CD4-positive, CD25-positive, alpha-beta regulatory T cell (primary cell): ENCODE measurements at places on chromosomes 1 and 21. TPM values are rescaled to one million over a fixed set of nuclear protein-coding genes. Genes with fewer than 3 reads are reported as not detected.
A peak's percentile ranks its signal among the peaks of the same experiment; 100 is the strongest.

The UBXN10 gene
- 0.30 TPM for total RNA-seq

The KIF26B gene
- not detected for total RNA-seq

The APOBEC4 gene
- total RNA-seq = not detected

The KLHDC8A gene
- not detected for total RNA-seq

The KRTAP21-2 gene
- not detected for total RNA-seq

The LIN28A gene
- not detected for total RNA-seq

The KANK4 gene
- total RNA-seq = not detected

The VANGL2 gene
- total RNA-seq = 0.07 TPM

The RIPK4 gene
- 0.52 TPM for total RNA-seq

The MIGA1 gene
- 15.3 TPM for total RNA-seq

The ENTREP3 gene
- total RNA-seq = 7.8 TPM

The ZSWIM5 gene
- 0.10 TPM for total RNA-seq

The PDE9A gene
- total RNA-seq = 7.3 TPM

- H3K4me1 ChIP-seq = peaks cover 29% of the 10 kb centered on the region
- peak overlapping the region; percentile 84 for H3K4me3 ChIP-seq
- peaks cover 3% of the 10 kb centered on the region for H3K36me3 ChIP-seq
These were observed 696 bp upstream of the CTBS start for GRCh38 chr1:84574936-84575335.

GRCh38 chr1:3842912-3843311 lies 14.1 kb downstream of the CEP104 start:
- no peak overlapping the region for H3K27ac ChIP-seq
- H3K36me3 ChIP-seq = peaks cover 58% of the 10 kb centered on the region
- H3K4me1 ChIP-seq = no peaks in the 10 kb centered on the region
- no peak for DNase-seq

GRCh38 chr1:178127482-178128191 lies 33.7 kb downstream of the RASAL2 start:
- no peak for DNase-seq
- no peaks in the 10 kb centered on the region for H3K27me3 ChIP-seq
- H3K4me1 ChIP-seq = no peaks in the 10 kb centered on the region
- H3K27ac ChIP-seq = no peak overlapping the region
- no peaks in the 10 kb centered on the region for H3K36me3 ChIP-seq
- no peak overlapping the region for H3K4me3 ChIP-seq

GRCh38 chr1:68199603-68200002 lies 32.7 kb downstream of the WLS start:
- no peak for DNase-seq
- H3K36me3 ChIP-seq = no peaks in the 10 kb centered on the region
- H3K27me3 ChIP-seq = no peaks in the 10 kb centered on the region
- no peak overlapping the region for H3K4me3 ChIP-seq
- no peak overlapping the region for H3K27ac ChIP-seq

DNA sequence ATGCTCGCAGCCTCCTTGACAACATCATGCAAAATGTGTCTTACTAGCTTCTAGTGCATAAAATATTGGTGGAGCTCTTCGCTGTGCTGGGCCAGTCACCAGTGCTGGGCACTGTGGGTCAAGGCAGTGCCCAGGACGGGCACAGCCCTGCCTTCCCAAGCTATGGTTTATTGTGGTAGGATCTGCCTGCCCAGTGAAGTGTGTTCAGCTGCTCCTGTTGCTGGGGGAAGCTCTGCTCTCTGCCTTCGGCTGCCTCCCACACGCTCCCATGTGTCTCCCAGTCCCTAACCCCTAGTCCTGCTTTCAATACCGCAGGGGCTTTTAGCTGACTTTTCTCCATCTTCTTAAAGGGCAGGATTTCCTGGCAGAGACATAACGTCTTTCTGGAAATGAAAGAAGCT lies 15.7 kb downstream of the EPHX1 start:
- H3K27ac ChIP-seq = no peak overlapping the region
- DNase-seq = no peak
- H3K4me1 ChIP-seq = no peaks in the 10 kb centered on the region
- H3K36me3 ChIP-seq = no peaks in the 10 kb centered on the region
- peaks cover 3% of the 10 kb centered on the region for H3K27me3 ChIP-seq

GRCh38 chr1:228206582-228207351 lies 1.1 kb upstream of the OBSCN start:
- no peak for DNase-seq
- H3K36me3 ChIP-seq = no peaks in the 10 kb centered on the region
- no peaks in the 10 kb centered on the region for H3K27me3 ChIP-seq
- H3K27ac ChIP-seq = no peak overlapping the region

- no peak overlapping the region for H3K4me3 ChIP-seq
- H3K36me3 ChIP-seq = no peaks in the 10 kb centered on the region
These were observed 858 bp downstream of the BRINP3 start for GRCh38 chr1:190476806-190477205.

DNA sequence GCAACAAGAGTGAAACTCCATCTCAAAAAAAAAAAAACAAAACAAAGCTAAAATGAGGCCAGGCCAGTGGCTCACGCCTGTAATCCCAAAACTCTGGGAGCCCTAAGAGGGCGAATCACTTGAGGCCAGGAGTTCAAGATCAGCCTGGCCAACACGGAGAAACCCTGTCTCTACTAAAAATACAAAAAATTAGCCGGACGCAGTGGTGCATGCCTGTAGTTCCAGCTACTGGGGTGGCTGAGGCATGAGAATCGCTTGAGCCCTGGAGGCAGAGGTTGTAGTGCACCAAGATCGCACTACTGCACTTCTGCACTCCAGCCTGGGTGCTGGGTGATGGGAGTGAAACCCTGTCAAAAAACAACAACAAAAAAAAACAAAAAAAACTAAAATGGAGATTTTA lies 191.2 kb upstream of the SGIP1 start:
- no peak for DNase-seq
- peaks cover 95% of the 10 kb centered on the region for H3K4me1 ChIP-seq
- H3K27me3 ChIP-seq = no peaks in the 10 kb centered on the region
- H3K36me3 ChIP-seq = peaks cover 7% of the 10 kb centered on the region
- H3K27ac ChIP-seq = peak overlapping the region; percentile 86

DNA sequence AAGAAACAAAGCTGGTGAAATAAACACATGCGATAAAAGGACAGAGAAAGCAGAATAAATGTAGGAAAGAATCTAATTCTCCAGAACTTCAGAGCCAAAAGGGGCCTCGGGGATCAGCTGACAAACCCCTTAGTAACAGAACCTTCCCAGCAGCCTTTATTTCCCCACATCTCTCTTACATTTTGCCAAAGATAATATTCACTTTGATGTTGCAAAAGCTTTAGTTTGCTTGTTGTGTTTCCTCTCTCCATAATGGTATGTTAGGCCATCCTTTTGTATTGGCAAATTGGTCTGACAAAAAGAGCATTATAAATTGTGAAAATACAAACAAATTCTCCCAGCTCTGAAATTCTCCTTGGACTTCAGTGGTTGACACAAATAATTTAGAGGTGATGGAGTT lies 54.9 kb downstream of the OPTC start:
- no peak overlapping the region for H3K4me3 ChIP-seq
- DNase-seq = no peak
- H3K27ac ChIP-seq = no peak overlapping the region
- peaks cover 4% of the 10 kb centered on the region for H3K27me3 ChIP-seq
- H3K4me1 ChIP-seq = no peaks in the 10 kb centered on the region

DNA sequence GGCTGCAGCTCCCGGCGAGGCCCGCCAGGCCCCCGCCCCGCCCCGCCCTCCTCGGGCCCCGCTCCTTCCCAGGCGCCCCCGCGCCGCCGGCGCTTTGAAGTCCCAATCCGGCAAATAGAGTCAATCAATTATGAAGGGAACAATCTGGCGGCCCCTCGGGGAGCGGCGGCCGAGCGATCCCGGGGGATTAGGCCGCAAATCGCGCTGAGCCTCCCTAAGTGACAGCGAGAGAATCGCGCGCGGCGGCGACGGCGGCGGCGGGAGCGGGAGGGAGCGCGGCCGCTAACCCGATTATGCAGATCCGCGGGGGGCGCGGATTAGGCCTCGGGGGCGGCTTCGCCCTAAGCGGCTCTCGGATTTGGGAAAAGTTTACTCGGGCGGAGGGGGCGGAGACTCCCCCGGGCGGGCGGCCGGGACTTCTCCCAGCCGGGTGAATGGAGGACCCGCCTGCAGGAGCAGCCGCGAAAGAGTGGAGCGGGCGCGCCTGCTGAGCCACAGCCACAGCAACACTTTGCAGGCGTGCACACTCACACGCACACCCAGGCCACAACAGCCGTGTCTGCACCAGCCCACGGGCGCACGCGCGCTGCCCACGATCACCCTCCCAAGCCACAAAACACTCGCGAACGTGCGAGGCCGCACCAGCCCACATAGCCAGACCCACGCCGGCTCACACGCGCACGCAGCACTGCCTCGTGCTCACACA lies 23.0 kb upstream of the DMBX1 start:
- no peak for DNase-seq
- peaks cover 12% of the 10 kb centered on the region for H3K27me3 ChIP-seq
- no peak overlapping the region for H3K27ac ChIP-seq
- H3K4me3 ChIP-seq = no peak overlapping the region
- H3K36me3 ChIP-seq = no peaks in the 10 kb centered on the region

GRCh38 chr1:28737307-28738132 lies 780 bp downstream of the YTHDF2 start:
- DNase-seq = peak; percentile 62
- peaks cover 48% of the 10 kb centered on the region for H3K4me1 ChIP-seq
- H3K4me3 ChIP-seq = peak overlapping the region; percentile 85
- no peaks in the 10 kb centered on the region for H3K27me3 ChIP-seq

DNA sequence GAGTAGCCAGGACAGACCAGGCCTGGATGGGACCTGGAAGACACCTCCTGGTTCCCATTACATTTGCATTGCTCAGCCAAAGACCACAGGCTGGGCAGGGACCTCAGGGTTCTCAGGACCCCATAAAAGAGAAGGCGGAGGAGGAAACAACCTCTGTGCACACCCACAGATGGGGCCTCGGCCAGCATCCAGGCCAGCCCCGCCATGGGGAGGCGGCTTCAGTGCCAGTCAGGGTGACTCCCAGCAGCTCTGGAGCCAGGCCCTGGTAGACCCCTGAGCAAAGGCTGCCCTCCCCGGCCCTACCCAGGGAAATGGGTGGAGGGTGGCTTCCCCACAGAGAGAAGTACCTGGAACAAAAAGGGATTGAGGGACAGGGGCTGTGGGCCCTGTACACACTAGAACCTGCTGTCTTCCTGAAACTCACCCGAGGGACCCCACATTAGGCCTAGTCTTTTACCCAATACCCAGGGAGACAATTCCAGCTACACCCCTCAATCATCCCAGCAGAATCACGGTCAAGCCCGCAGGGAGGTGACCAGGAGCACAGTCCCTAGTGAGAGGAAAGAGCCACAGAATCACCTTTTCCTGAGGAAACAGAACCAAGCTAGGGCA lies 64.5 kb downstream of the PSMG1 start:
- DNase-seq = no peak
- no peaks in the 10 kb centered on the region for H3K27me3 ChIP-seq
- no peak overlapping the region for H3K4me3 ChIP-seq
- no peaks in the 10 kb centered on the region for H3K4me1 ChIP-seq
- H3K27ac ChIP-seq = no peak overlapping the region

GRCh38 chr1:156704166-156704711 lies 1.1 kb downstream of the CRABP2 start:
- H3K27ac ChIP-seq = no peak overlapping the region
- DNase-seq = no peak
- H3K4me3 ChIP-seq = no peak overlapping the region
- H3K27me3 ChIP-seq = peaks cover 9% of the 10 kb centered on the region
- no peaks in the 10 kb centered on the region for H3K36me3 ChIP-seq

- peaks cover 11% of the 10 kb centered on the region for H3K27me3 ChIP-seq
- no peak overlapping the region for H3K4me3 ChIP-seq
- no peak overlapping the region for H3K27ac ChIP-seq
These were observed 12.9 kb upstream of the GJA5 start for GRCh38 chr1:147773215-147773715.

DNA sequence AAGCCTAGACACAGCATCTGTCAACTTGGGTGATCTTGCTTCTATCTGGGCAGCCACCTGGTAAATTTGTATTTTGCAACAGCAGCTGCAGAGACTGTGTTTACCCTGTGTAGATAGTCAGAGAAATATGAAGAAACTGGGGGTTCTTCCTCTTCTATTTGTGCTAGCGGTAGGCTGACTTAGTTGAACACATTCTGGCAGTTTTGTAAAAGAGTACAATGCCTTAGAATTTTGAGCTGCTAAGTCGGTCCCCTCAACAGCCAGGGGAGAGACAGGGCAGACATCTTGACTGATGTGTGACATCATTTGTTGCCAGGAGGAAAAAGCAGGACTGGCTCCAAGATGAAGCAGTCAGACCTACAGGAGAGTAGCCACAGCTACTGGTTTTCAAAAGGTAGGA lies 53.7 kb downstream of the KCNJ6 start:
- H3K27me3 ChIP-seq = no peaks in the 10 kb centered on the region
- no peak overlapping the region for H3K27ac ChIP-seq
- H3K4me1 ChIP-seq = no peaks in the 10 kb centered on the region
- no peak for DNase-seq
- H3K4me3 ChIP-seq = no peak overlapping the region
- H3K36me3 ChIP-seq = no peaks in the 10 kb centered on the region

GRCh38 chr1:115089420-115090185 lies at the start of gene TSPAN2:
TSPAN2 (minus strand) TSS chr1:115089503; CDS start chr1:115089432, 71 bp downstream.
- peak within 1 kb of the TSS; percentile 52 for H3K4me3 ChIP-seq
- H3K4me1 ChIP-seq = peaks cover 19% of the 10 kb centered on the region
- peaks cover 9% of the 10 kb centered on the region for H3K27me3 ChIP-seq

DNA sequence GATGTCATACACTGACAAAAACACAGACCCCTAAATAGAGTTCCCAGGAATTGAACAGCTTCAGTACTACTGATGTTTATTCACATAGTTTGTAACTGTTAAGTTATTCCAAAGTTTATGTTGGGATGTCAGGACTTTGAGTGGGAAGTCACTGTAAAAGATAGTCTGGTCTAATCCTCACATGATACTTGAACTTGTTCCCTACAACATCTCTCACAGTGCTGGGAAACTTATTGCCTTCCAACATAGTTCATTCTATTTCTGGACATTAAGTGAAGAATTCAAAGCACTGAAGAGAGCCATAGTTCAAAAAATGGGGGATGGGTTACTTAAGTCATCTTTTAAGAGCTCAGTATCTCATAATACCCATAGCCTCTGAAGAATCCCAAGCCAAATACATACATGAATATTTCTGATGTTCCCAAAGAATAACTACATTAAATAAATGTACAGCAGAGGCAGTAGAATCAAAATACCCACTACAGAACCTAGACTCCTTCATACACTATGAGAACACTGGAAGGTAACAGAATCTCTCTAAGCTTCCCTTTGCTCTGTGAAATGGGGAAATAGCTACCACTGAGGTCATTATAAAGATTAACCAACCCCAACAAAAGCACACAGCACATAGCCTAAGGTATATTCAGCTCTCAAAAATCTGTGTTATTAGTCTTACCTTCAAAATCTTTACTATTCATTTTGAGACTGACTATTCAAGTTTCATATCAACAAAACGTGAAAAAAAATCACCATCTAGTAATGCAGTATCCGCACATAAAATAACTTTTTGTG lies 81.4 kb downstream of the ESRRG start:
- H3K4me1 ChIP-seq = no peaks in the 10 kb centered on the region
- no peak for DNase-seq
- H3K27ac ChIP-seq = no peak overlapping the region
- no peaks in the 10 kb centered on the region for H3K27me3 ChIP-seq
- no peaks in the 10 kb centered on the region for H3K36me3 ChIP-seq
